ENCODE measurements at places on chromosomes 1 and 21. TPM values are rescaled to one million over a fixed set of nuclear protein-coding genes. Genes with fewer than 3 reads are reported as not detected.

GRCh38 chr1:198495631-198496030 is 44.8 kb downstream of the ATP6V1G3 start:
- peaks cover 2% of the 10 kb centered on the region for H3K4me1 ChIP-seq
- H3K4me3 ChIP-seq: no peak overlapping the region
- H3K27me3 ChIP-seq: no peaks in the 10 kb centered on the region
- no peak for DNase-seq

DNA sequence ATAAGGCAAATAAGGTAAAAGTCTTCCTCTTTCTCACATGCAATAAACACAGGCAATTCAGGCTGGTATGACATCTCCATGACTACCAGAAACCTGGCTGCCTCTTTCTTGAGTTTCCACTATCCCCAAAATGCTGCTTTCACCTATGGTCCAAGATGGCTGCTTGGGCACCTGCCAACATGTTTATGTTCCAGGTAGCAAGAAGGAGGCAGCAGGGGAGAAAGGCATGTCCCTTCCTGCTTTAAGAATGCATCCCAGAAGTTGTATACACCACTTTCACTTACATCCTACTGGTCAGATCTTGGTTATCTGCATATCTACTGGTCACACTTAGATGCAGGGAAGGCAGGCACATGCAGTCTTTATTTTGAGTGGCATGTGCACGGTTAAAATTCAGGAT is 19.4 kb upstream of the ACOT11 start:
- no peaks in the 10 kb centered on the region for H3K4me1 ChIP-seq
- no peaks in the 10 kb centered on the region for H3K36me3 ChIP-seq
- H3K4me3 ChIP-seq: no peak overlapping the region
- H3K27me3 ChIP-seq: no peaks in the 10 kb centered on the region
- no peak for DNase-seq

DNA sequence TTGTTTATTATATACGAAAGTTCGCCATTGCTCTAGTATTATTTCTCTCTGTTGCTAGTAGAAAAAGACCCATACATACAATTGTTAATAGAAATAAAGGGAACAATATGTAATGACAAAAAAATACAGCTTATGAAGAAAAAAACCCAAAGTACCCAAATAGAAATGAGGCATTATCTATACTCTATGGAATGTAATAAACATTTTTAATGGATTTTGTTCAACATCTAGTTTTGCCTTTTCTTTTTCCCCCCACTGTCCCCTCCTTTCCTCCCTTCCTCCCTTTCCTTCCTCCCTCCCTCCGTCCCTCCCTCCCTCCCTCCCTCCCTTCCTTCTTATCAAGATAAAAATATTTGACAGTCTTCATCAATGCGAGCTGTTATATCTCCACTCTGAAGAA is 81.5 kb upstream of the NEK7 start:
- H3K36me3 ChIP-seq: peaks cover 2% of the 10 kb centered on the region
- H3K27ac ChIP-seq: no peak overlapping the region
- no peak for DNase-seq
- no peak overlapping the region for H3K4me3 ChIP-seq

- H3K36me3 ChIP-seq: no peaks in the 10 kb centered on the region
- no peak overlapping the region for H3K27ac ChIP-seq
- DNase-seq: no peak
- H3K4me1 ChIP-seq: peaks cover 2% of the 10 kb centered on the region
Measured at GRCh38 chr1:216914974-216915373, 191.7 kb upstream of the ESRRG start.

The SEC16B gene
- 0.67 TPM for total RNA-seq

Data from progenitor cell of endocrine pancreas (in vitro differentiated cells).